Lung microvascular endothelial cell (primary cell): ENCODE measurements at places on chromosomes 13 and 19. TPM values are rescaled to one million over a fixed set of nuclear protein-coding genes. Genes with fewer than 3 reads are reported as not detected.
A peak's percentile ranks its signal among the peaks of the same experiment; 100 is the strongest.

GRCh38 chr13:95300625-95301182 is 547 bp downstream of the ABCC4 start:
- peak; percentile 24 for DNase-seq

- DNase-seq = no peak
These were observed 32.9 kb downstream of the CCDC122 start for GRCh38 chr13:43846496-43847158.

GRCh38 chr13:36353001-36353400 is 6.8 kb upstream of the SPART start:
- no peak for DNase-seq

The KIR2DL4 gene
- total RNA-seq = not detected in 2 replicates

The EPSTI1 gene
- total RNA-seq = 0.79 and 1.3 TPM in 2 replicates
